Fibroblast of the aortic adventitia (primary cell): ENCODE measurements at places on chromosomes 4 and X. TPM values are rescaled to one million over a fixed set of nuclear protein-coding genes. Genes with fewer than 3 reads are reported as not detected.

Gene EFHC2
- 0.45 and 0.49 TPM in 2 replicates for total RNA-seq

GRCh38 chrX:255923-256331 lies 25.3 kb upstream of the PLCXD1 start:
- no peak for DNase-seq

Gene VSIG4
- not detected in 2 replicates for total RNA-seq

- no peak for DNase-seq
Measured at GRCh38 chr4:148015058-148015457, 283.2 kb downstream of the ARHGAP10 start.

Gene SRPX2
- total RNA-seq, result 22.0 and 26.8 TPM in 2 replicates

Gene VEGFD
- 0.90 and 1.6 TPM in 2 replicates for total RNA-seq

DNA sequence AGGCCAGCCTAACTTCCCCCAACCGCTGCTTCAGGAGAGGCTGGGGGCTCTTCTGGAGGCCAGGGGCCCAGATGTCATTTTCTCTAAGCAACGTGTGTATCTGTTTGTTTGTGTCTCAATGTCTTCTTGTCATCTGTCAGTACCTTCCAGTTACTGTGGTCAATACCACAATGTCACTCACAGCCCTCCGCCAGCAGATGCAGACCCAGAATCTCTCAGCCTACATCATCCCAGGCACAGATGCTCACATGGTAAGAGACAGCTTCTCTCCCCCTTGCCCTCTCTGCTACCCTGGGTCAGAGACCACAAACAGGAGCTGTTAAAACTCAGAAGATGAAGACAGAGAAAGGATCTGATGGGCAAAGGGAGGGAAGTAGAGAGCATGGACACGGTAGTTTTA lies 5.0 kb downstream of the XPNPEP2 start:
- DNase-seq, result no peak

DNA sequence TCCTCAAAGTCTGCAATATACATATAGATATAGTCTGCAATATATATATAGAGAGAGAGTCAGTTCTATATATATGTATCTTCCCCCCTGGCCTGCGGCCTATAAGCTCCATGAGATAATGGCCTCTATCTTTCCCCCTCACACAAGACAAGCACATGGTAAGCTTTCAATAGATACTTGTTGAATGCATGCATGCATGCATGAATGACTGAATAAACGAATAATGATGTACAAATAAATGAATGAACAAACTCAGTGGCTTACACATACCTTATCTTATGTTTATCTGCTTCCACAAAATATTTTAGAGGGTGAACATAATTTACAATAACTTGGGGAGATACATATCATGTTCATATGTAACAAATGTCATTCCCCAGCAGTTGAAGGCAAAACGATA lies 6.3 kb upstream of the GPM6A start:
- DNase-seq, result no peak
